Aorta (tissue), 5 donors: ENCODE measurements at places on chromosomes 2 and 18. TPM values are rescaled to one million over a fixed set of nuclear protein-coding genes. Genes with fewer than 3 reads are reported as not detected.

The MCM6 gene
- 17.9 TPM for total RNA-seq

The OXER1 gene
- total RNA-seq, result 2.2 TPM

The DAW1 gene
- total RNA-seq, result 0.88 TPM

The FNDC4 gene
- total RNA-seq, result 18.6 TPM

The OSR1 gene
- 79.1 TPM for total RNA-seq

The ELOA2 gene
- not detected for total RNA-seq

The MALL gene
- total RNA-seq, result 21.7 TPM

The CHRNA1 gene
- total RNA-seq, result not detected

The CXCR4 gene
- total RNA-seq, result 23.7 TPM

The RND3 gene
- 24.9 TPM for total RNA-seq

The RGPD6 gene
- total RNA-seq, result 42.8 TPM

The MPPE1 gene
- 49.8 TPM for total RNA-seq

The STAT4 gene
- 3.8 TPM for total RNA-seq

The ASXL3 gene
- 4.3 TPM for total RNA-seq

The PARD3B gene
- 36.7 TPM for total RNA-seq

The GALNT13 gene
- 0.78 TPM for total RNA-seq

The TBC1D8 gene
- total RNA-seq, result 21.9 TPM

The SP110 gene
- 46.1 TPM for total RNA-seq

The CCDC74A gene
- total RNA-seq, result 5.3 TPM

The CRIM1 gene
- total RNA-seq, result 727 TPM

The CHRNG gene
- not detected for total RNA-seq

The THSD7B gene
- 1.8 TPM for total RNA-seq

The CFLAR gene
- 154 TPM for total RNA-seq

The GKN2 gene
- total RNA-seq, result not detected

The ACOXL gene
- not detected for total RNA-seq

The IL36RN gene
- total RNA-seq, result not detected

The TCF23 gene
- 0.39 TPM for total RNA-seq

The ALPI gene
- total RNA-seq, result not detected

The MRPS5 gene
- 31.2 TPM for total RNA-seq

The KRTCAP3 gene
- 2.4 TPM for total RNA-seq

The ZBTB7C gene
- 18.2 TPM for total RNA-seq

The AMER3 gene
- total RNA-seq, result not detected

The UGT1A4 gene
- total RNA-seq, result not detected

The SLC4A3 gene
- 5.4 TPM for total RNA-seq

The REG1B gene
- total RNA-seq, result 4.9 TPM

The GKN1 gene
- total RNA-seq, result not detected

The TNFAIP6 gene
- 3.6 TPM for total RNA-seq

The ST6GAL2 gene
- total RNA-seq, result 107 TPM

The CCDC68 gene
- total RNA-seq, result 4.4 TPM
